ENCODE measurements at places on chromosomes 1 and 21. TPM values are rescaled to one million over a fixed set of nuclear protein-coding genes. Genes with fewer than 3 reads are reported as not detected.

DNA sequence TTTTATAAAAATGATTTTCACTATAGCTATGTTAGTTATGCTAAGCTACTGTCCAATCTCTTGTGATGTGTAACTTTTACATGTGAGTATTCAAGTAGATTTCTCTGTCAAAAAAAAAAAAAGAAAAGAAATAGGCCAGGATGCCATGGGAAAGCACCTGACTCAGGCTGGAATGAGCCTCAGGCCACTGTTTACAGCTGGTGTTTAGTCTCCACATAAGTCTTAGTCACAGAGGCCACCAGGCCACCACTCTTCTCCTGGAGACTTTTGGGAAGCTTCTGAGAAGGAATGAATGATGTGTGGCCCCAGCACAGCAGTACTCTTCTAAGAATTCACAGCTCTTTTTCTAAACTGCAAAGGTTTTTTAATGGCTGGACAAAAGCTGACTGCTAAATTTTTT, 48.9 kb downstream of the CHML start:
- DNase-seq, result no peak

DNA sequence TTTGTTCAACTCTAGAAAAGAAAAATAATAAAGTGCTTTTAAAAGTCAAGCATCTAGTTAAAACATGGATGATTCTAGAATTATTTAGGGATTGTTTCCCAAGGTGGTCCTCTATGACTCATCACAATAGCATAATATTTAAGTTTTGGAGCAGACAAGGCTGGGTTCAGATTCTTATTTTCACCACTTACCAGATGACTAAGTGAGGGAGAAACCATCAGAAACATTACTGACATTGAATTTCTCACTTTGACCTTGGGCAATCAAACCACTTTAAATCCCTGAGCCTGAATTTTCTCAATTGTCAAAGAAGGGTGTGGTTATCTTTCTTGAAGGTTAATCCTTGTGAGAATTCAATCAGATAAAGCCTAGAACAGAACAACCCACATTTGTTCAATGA, 102.5 kb upstream of the PTGFR start:
- DNase-seq, result no peak

REN gene
- polyA plus RNA-seq, result 0.31 TPM

GRCh38 chr1:210496063-210496462, 167.4 kb downstream of the HHAT start:
- DNase-seq, result no peak

PGLYRP4 gene
- not detected for polyA plus RNA-seq

- no peak for DNase-seq
These were observed 23.1 kb upstream of the TNFRSF1B start for GRCh38 chr1:12143631-12144155.

RGS13 gene
- not detected for polyA plus RNA-seq

PALMD gene
- polyA plus RNA-seq, result 3.4 TPM
